ENCODE measurements at places on chromosomes 1 and 21.

DNA sequence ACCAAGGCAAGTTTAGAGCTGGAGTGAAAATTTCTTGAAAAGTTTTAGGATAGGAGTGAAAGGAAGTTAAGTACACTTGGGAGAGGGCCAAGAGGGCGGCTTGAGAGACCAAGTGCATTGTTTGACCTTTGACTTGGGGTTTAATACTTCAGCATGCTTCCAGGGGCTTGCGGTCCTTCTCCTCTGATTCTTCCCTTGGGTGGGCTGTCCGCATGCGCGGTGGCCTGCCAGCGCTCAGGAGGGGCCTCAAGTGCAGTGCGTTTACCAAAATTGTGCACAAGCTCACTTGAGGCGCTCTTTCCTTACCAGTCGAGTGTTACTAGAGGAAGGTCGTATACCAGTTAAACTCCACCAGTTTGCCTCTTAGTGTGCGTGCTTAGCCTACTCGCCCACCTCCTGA is 91.3 kb upstream of the LYST start:
- no peak for DNase-seq

GRCh38 chr1:3132660-3133059 is 63.7 kb downstream of the PRDM16 start:
- no peak for DNase-seq

DNA sequence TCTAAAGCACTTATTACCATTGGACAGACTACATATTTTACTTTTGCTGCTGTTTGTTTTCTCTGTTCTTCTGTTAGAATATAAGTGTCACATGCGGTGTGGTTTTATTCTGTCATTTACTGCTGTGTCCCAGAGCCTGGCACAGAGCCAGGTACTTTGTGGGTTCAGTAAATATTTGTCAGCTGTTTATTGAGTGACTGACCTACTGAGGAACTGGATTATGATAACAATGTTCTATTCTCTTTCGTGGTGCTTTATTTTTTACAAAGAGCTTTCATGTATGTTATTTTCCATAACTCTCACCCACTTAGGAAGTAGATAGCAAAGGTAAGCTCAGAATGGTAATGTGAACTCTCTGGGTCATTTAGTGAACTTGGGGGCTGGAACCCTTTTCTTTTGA is 118.8 kb downstream of the RWDD3 start:
- DNase-seq = no peak

GRCh38 chr1:194331758-194332157 is 1145.3 kb upstream of the B3GALT2 start:
- DNase-seq = no peak

DNA sequence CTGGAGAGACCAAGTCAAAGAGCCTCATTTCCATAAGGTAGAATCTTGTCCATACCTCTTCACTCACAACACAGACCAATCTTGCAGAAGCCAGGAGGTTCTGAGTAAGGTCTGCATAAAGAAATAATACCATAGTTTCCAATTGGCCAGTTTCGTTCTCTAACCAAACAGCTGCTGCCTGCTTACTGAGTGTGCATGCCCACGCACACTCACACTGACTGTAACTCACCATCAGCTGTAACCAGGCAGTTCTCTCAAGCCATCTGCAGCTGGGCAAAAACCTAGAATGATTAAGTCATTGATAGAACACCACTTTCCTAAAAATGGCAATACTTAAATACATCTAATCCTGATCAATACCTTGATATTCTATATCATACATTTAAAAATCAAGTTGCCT is 106.6 kb upstream of the VAV3 start:
- no peak for DNase-seq

DNA sequence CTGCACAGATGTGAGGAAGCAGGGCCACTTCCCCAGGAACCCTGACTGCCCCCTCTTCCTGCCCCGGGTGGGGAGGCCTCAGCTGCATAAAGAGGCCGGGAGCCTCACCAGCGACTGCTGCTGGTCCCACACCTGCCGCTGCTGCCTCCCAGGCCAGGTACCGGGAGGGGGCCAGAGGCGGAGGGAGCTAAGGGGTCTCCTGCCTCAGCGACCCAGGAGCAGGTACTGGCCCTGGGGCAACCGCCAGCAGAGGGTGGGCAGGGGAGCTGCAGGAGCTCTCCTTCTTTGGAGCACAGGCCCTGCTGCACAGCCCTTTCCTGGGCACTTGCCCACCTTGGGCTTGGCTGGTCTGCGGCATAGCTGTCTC is 6.8 kb downstream of the GJC2 start:
- no peak for DNase-seq

DNA sequence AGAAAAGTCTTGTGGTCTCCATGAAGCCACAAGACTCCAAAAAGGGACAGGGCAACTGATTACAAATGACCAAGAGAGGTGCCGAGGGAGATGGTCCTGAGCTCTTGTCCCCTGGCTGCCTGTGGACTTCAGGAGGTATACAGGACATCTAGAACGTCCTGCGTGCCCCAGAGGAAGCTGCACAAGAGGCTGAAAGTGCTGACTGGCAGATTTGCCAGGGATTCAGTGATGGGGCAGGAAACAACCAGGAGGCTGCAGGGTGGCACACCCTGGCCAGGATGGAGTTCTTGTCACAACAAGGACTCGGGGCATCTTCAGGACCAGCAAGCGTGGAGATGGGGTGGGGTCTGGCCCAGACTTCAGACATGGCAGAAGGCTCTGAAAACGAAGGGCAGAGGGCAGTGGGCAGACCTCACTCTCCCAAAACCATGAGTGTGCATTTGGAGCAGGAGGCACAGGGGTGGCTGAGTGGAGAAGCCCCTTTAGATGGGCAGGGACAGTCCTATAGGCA is 13.4 kb upstream of the PKP1 start:
- DNase-seq = no peak

DNA sequence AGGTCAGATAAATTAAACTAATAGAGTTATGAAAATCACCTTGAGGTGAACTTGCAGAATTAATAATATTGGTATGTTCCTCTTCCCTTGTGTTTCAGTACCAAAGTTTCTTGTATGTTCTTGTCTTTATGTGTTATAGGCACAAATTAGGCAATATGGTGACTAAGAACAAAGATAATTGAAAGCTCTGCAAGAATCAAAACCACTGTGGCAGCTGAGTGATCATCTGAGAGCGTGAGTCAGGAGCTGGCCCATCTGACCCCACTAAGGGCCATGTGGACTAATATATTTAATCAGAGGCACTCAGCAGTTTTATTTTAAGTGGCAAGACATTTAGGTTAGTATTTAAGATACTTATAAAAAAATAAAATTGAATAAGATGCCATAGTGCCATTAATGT is 12.8 kb upstream of the CASQ2 start:
- no peak for DNase-seq

- DNase-seq = no peak
These were observed 125.8 kb downstream of the RERE start for GRCh38 chr1:8691662-8692061.

DNA sequence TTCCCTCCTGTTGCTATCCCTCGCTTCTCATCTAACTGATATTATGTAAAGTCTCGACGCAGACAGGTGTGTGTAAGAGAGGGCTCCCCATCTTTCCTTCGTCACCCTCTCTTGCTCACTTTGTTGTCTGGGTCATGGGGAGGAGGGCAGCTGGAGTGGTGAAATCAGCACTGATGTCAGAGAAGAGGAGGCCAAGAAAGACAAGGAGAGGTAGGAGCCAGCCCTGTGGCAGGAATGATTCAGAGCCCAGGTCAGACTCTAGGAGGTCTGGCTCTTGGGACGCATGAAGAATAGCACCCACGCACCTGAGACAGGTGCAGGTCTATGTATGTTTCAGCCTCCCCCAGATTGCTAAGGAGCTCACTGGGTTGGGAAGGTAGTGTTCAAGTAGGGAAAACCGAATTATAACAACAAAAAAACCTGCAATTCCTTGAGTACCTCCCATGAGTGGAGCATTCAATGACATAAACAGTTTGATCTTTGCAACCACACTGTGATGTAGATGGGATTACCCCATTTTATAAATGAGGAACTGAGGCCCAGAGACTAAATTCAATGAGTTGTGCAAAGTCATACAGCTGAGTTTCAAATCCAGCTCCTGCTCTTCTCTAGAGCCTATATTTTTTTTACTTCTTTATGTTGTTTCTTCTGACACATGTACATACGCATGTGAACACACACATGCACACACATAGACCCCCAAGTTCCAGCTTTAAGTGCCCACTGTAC is 10.4 kb downstream of the NUAK2 start:
- no peak for DNase-seq

DNA sequence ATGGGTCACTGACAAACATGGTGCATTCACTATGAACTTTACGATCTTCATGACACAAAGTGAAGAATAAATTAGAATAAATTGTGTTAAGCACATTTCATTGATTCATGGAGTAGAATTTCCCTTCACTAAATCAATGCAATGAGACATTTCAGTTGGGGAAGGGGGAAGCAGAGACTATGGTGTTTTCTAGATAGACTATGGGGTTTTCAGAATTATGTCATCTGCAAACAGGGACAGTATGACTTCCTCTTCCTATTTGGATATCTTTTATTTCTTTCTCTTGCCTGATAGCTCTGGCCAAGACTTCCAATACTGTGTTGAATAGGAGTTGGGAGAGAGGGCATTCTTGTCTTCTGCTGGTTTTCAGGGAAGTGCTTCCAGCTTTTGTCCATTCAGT is 80.0 kb upstream of the C1orf105 start:
- DNase-seq = no peak

DNA sequence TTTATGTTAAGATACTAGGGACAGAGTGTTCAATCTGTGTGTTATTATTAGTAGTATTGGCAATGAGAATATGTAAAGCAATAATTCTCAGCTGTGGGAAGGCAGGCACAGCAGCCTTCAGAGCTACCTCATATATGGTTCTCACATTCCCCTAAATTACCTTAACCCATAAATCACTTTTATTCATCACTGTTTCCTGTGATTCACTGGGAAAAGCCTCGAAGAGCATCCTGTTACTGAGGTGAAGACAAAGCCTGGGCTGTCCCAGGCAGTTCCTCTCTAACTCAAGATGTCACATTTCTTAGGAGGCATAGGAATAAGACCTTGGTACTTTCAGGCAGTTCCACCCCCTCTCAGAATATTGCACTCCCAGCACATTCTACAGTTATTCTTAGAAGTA is 965.7 kb downstream of the NCAM2 start:
- DNase-seq = no peak

DNA sequence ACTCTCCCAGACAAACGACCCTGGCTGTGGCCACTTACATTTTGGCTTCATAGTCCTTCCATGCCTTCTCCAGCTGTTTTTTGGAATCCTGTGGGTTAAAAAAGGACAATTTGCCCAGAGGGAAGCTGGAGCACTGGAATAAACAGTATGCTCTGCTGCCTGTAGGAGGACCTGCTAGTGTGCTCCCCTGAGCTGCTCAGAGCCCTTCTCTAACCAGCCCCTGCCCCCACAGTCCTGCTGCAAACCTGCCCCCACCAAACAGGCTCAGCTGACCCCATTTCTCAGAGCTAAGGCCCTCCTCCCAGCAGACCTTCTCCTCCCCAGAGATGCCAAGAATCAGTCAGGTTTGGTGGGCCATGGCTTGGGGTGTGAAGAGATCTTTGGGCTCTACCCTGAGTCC is 26.9 kb upstream of the TCEA3 start:
- DNase-seq = no peak

GRCh38 chr21:41816583-41817165 is 49.8 kb upstream of the RIPK4 start:
- DNase-seq = peak; percentile 46
